ENCODE measurements at places on chromosomes 6 and 20.

- DNase-seq = no peak
Measured at GRCh38 chr6:112590326-112590725, 243.2 kb downstream of the RFPL4B start.

DNA sequence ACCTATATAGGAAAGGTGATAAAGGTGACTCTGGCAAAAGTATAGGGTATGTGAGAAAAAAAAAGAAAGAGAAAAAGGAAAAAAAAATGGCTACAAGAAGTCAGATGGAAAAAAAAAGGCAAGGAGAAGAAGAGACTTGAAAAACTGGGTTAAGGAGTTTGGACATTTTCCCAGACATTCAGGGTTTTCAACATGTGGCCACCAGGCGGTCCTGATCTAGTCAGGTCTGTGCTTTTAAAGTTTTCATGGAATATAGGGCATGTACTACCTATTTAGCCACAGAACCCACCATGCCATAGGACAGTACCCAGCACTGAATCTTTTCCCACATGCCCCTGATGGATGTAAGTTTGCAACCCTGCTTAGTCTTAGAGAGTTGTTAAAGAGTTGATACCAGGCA lies 433.7 kb downstream of the MAFB start:
- no peak for DNase-seq

GRCh38 chr6:148524976-148525375 lies 182.3 kb downstream of the SASH1 start:
- DNase-seq = peak; percentile 81

GRCh38 chr20:2108987-2109386 lies 7.4 kb downstream of the STK35 start:
- DNase-seq = peak; percentile 77

GRCh38 chr6:89970609-89971337 lies 76.5 kb downstream of the GJA10 start:
- DNase-seq = no peak

DNA sequence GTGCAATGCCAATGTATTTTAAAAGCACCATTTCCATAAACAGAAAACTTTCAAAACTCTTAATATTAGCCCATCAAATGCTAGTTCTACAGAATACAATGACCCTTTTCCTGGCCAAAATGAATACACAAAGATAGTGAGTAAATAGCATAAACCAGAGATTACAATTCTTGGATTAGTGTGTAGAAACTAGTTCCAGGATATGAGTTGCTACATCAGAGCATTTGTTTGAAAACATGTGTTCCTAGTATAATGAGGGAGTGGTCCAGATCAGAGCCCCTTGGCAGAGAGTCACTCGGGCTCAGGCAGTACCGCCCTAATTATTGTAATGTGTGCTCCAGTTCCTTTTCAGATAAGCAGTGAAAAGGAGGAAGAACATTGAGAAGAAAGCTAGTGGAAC lies 63.7 kb upstream of the COL21A1 start:
- no peak for DNase-seq

- DNase-seq = no peak
Measured at GRCh38 chr6:38846844-38847243, 131.7 kb downstream of the DNAH8 start.

DNA sequence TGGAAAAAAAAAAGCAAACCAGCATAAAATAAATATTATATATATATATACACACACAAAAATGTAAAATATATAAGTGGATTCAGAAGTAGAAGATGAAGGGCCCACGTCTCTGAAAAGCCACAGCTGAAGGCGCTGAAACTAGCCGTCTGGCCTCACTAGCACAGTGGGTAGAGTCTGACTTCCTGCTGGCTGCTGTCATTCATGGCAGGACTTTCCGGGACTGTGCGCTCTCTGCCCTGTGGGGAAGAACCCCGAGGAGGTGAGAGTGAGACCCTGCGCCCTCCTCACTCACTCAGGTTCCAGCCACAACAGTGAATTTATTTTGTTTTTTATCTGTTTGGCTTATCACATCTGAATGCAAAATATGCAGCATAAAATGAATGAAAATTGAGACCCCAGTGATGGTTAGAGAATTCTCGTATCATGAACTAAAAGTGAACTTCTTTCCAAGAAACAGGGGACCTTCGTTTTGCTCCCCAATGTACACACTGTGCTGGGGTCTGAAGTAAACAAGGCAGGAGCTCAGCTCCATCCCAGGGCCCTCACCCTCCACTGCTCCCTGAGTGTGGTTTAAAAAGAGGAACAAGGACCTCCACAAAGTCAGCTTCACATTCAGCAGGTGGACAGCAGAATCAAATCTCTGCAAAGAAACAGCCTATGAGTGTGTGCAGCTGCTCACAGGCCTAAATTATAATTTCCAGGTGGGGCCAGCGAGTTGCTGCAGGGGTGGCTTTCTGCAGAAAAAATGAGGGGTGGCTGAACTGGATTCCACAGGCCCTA lies 1.3 kb upstream of the RAMACL start:
- no peak for DNase-seq

- DNase-seq = peak; percentile 76
Measured at GRCh38 chr6:116447496-116448011, 13.6 kb upstream of the CALHM6 start.

- DNase-seq = no peak
Measured at GRCh38 chr6:141164042-141164743, 968.5 kb upstream of the GJE1 start.

GRCh38 chr6:106053484-106054205 lies 32.5 kb upstream of the PRDM1 start:
- DNase-seq = no peak

- DNase-seq = no peak
Measured at GRCh38 chr6:47428746-47429664, 48.6 kb upstream of the CD2AP start.

DNA sequence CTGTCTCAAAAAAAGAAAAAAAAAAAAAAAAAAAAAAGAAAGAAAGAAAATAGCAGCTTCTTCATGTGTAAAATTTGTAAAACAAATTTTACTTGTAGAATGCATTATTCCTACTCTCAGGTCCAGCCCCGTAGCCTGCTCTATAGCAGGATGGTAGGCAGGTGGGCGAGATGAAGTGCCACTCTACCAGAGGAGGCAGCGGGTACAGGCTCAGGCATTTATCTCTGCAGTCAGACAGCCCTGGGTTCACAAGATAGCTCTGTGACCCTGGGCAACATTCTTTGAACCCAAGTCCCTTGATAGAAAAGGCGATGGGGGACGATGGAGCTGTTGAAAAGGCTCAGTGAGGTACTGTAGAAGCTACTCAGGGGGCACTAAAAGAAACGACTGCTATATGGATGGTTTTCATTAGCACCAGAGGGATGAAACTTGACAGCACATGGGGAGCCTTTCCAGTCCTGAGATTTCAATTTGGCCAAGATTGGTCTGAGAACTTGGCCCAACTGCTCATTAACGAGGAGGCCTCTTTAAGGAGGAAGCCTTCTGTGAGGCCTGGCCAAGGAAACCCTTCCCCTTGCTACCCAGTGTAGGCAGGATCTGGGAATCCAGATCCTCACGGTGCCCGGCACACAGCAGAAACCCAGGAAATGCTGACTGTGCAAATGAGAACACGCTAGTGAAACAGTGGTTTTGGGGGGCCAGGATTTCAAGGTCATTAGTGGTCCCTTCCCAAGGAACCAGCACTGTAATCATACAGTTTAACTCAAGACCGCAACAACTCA lies 63.1 kb downstream of the MYH7B start:
- no peak for DNase-seq

DNA sequence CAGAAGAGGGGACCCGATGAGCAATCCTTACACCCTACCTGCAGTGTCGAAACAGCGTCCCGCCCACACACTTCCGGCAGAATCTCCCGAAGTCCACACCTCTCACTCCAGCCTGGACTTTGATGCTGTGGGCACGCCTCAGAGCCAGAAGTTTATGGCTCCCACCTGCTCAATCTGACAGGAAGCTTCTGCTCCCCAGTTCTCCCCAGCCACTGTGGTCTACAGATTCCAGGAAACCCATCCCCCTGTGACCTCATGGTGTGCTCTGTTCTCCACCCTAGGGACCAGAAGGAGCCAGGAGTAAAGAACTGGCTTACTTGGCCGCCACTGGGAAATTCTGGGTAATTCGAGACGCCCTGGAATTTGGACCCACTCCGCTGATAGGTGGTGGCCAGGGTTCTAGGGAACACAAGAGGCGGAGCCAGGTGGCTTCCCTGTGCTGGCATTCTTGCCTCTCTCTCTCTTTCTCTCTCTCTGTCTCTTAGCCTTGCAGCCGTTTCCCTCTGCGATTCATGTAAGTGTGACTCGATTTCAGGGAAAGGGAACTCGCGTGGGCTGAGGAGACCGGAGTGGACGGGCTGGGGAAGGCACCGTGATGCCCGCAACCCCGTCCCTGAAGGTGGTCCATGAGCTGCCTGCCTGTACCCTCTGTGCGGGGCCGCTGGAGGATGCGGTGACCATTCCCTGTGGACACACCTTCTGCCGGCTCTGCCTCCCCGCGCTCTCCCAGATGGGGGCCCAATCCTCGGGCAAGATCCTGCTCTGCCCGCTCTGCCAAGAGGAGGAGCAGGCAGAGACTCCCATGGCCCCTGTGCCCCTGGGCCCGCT lies at the start of gene TRIM15:
Gene TRIM15, plus strand, starts transcription at position 457 of the 828 bp plus-strand sequence. Its CDS starts 139 bp downstream, at position 596.
- DNase-seq = no peak

DNA sequence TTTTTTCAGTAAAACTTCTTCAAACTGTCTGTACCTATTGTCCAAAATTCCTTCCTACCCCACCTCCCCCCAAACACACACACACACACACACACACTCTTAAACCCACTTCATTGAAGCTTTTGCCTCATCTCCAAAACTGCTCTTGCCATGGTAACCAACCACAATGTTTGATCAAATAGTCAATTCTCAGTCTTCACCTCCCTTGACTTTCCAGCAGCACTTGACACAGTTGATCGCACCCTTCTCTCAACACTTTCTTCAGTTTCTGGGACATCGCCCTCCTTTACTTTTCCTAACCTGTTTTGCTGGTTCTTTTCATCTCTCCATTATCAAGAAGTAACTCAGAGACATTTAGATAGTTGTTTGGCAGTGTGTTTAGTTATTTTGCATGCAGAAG lies 71.5 kb upstream of the COL21A1 start:
- no peak for DNase-seq

GRCh38 chr6:6631534-6632276 lies 43.2 kb downstream of the LY86 start:
- DNase-seq = peak; percentile 45

DNA sequence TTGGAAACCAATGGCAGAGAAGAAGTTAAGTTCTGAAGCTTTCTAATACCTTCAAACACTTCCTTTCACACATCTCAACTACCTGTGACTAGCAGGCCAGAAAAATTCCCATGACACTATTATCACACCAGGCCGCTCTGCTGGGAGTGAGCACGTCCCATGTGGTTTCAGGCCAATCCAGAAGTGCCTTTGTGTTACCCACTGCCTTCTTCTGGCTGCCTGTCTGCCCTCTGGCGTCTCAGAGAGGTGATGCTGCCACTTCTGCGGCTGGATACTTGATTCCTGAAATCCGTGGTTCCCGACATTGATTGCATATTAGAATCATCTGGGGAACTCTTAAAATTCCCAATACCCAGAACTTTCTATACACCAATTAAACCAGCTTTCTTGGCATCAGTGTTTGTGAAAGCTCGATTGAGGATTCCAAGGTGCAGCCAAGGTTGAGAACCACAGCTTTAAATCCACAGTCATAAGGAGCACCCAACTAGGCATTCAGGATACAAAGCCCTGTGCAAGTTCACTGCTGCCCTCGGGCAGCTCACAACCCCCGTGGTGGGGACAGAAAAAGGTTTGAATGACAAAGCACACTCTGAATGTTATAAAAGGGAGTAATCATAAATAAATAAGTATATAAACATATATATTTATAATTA lies 65.6 kb downstream of the STMND1 start:
- no peak for DNase-seq

DNA sequence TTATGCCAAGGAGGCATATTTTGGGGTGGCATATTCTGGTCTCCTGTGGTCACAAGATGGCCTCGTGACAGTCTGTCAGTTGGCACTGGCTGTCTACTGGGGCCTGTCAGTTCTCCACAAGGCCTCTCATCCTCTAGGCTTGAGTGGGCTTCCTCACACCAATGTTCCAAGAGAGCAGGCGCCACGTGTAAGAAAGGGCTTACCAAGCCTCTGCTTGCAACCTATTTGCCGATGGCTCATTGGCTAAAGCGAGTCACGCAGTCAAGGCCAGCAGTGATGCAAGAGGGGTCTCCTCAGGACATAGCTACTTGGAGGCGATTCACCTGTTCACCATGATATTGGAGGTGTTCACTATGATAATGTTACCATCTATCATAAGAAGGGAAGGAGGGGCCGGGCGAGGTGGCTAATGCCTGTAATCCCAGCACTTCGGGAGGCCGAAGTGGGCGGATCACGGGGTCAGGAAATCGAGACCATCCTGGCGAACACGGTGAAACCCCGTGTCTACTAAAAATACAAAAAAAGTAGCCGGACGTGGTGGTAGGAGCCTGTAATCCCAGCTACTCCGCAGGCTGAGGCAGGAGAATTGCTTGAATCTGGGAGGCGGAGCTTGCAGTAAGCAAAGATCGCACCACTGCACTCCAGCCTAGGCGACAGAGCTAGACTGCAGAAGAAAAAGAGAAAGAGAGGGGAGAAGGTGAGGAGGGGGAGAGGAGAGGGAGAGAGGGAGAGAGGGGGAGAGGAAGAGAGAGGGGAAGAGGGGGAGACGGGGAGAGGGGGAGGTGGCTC lies 35.3 kb downstream of the C6orf52 start:
- no peak for DNase-seq

DNA sequence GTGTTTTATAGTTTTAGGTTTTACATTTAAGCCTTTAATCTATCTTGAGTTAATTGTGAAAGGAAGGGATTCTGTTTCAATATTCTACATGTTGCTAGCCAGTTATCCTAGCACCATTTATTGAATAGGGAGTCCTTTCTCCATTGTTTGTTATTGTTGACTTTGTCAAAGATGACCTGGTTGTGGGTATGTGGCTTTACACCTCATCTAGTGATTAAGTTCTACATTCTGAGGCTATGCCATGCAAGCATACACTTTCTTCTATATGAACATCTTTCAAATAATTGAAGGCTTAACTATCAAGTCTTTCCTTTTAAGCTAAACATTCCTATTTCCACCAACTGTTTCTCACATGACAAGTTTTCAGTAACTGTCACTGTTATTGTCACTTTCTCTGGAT lies 46.1 kb downstream of the ME1 start:
- DNase-seq = no peak

- DNase-seq = no peak
Measured at GRCh38 chr6:83735461-83735860, 26.6 kb upstream of the SNAP91 start.

DNA sequence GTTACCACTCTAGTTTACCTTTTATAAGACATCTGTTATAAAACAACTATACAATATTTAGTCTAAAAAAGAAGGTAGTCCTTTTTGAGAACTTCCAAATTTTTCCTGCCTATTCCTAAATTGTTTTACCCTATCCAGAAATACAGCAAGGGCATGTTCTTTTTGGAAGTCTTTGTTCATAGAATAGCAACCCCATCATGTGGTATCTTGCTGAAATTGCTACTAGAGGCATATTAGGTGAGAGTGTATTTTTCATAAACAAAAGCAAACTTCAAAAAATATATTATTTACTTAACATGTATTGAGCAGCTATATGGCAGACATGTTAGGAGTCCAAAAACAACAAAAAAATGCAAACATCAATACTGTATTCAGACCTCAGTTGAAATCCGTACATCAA lies 371.8 kb upstream of the NRSN1 start:
- no peak for DNase-seq

Measured in HS-5 (cell line).